ENCODE measurements at places on chromosomes 1 and 21. TPM values are rescaled to one million over a fixed set of nuclear protein-coding genes. Genes with fewer than 3 reads are reported as not detected.

DNA sequence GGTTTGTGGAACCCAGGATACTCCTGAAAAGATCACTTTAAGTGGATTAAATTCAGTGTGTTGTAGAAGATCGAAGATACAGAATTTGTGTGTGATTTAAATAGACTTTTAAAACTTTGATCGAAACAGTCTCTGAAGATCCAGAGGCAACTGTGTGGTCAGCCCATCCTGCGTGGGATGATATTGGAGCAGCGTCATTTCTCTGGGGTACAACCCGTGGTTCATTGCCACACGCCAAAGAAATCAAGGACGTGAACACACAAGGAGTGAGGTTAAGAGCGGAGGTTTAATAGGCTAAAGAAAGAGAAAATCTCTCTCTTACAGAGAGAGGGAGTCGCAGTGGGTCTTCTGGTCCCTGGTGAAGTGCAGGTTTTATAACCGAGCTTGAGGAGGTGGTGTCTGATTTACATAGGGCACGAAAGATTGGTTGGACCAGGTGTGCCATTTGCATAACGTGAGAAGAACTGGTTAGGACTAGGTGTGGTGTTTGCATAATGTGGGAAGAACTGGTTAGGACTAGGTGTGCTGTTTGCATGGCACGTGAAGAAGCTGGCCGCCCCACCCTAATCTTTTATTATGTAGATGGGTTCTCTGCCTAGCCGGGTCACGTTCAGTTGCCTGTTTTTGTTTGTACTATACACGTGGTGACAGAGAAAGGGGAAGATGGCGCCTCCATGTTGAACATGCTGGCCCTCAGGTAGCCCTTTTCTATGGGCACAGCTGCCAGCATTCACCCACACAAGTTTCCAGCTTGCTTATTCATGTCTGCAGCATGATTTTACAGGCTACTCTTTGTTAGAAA is 82.3 kb downstream of the ADSS2 start:
- DNase-seq: no peak

The KCNJ6 gene
- polyA plus RNA-seq: 0.18 TPM

GRCh38 chr1:180633057-180634056 is 1.5 kb downstream of the XPR1 start:
- DNase-seq: no peak

GRCh38 chr1:168591641-168592250 is 15.3 kb downstream of the XCL1 start:
- DNase-seq: no peak

DNA sequence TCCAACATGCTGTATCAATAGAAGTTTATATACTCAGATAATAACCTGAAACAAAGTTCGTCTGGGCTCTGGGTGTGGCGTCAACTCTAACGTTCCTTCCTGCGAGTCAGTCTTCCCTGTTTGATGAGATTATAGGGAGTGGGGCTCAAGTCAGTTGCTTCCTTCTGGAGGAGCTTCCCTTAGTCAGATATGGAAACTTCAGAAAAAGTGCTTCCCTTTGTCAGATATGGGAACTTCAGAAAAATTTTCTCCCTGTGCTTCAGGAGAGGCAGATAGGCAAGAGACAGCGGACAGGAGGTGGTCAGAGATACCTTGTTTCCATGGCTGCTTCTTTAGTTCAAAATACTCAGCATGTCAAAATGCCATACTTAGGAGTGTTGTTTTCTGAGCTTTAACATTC is 51.1 kb upstream of the PRDX6 start:
- no peak for DNase-seq

GRCh38 chr1:244945109-244945671 is 80.8 kb upstream of the HNRNPU start:
- DNase-seq: no peak

DNA sequence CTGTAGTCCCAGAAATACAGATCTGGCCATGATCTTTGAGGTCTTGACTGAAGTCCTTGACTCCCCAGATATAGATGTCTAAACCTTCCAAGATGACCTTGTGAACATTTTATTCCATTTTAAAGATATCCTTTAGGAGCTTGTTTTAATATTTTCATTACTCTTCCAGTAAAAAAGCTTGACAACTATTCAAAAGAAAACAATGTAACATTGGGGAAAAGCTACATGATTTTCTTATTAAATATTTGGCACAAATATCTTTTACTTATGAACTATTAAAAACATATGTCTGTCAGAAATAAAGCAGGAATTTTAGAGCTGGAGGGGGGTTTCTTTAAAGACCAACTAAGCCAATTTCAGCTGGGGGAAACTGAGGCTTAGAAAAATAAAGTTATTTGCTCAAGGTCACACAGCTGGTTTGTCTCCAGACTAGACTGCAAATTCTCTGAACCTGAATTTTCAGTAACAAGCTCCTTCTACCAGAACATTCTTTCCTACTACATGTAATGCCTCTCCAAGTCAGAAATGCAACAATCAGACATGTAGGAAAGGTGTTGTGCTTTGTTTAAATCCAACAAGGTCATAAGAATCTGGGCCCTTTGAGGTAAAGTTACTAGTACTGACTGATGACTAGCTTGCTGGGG is 67.0 kb upstream of the PTCH2 start:
- DNase-seq: no peak

DNA sequence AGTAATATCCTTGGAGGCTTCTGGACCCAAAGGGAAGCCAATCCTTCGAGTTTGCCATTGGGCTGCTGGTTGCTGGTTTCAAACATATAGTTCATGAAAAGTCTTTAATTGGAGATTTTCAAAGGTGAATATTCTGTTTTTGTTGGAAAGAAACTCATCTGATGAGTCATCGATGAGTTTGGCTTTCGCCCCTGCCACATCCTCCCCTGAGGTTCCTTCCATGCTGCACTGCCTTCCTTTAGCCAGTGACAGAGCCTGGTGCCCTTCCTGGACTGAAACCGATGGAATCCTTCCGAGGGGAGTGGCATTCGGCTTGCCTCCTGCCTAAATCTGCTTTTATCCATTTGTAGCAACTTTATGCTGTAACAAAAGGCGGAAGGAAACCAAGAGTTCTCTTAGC is 550.0 kb downstream of the KIF26B start:
- no peak for DNase-seq

- no peak for DNase-seq
Observed at GRCh38 chr21:25557180-25557579, 50.1 kb downstream of the MRPL39 start.

The OMA1 gene
- polyA plus RNA-seq: 37.1 TPM

The CA6 gene
- polyA plus RNA-seq: not detected

All from right renal pelvis (tissue), 4 donors.